ENCODE measurements at places on chromosomes 11 and 22.

- peaks cover 4% of the 10 kb centered on the region for H3K4me1 ChIP-seq
- H3K4me3 ChIP-seq: no peak overlapping the region
These were observed 60.2 kb downstream of the SMIM38 start for GRCh38 chr11:69215784-69216415.

DNA sequence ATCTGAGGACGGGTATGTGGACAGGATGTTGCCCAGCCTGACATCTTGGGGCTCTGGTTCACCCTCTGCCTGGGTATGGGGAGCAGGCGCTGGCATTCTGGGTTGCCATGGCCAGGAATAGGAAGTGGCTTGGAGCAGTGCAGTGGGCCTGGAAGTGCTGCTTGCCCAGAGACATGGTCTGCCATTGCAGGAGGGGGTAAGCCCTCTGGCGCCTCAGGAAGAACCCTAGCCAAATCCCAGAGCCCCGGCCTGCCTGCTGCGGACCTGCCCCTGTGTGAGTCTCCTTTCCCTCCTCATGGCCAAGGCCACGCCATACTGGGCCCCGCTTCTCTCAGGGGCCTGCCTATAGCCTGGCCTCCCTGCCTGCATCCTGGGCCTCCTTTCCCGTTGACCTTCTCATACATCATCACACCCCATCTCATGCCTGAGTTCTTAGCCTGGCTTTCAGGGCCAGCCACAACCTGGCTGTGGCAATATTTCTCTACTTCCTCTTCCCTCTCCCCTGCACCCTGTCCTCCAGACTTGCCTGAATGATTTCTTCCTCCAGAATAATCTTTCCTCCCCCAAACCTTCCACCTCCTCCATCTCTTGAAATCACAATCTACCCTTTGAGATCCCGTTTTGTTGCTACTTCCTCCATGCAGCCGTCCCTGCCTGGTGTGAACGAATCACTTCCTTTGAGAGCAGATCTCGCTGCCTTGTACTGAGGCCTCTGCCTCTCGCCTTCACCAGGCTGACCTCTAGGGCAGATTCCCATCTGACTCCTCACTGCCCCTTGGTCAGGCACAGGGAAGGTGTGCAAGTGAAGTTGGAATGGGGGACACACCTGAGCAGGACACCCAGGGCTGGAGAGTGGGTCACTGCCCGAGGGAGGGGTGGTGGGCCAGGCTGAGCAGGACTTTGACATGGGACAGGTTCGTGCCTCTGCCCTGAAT, 5.2 kb downstream of the CAPN5 start:
- no peaks in the 10 kb centered on the region for H3K27me3 ChIP-seq
- peaks cover 83% of the 10 kb centered on the region for H3K4me1 ChIP-seq
- no peaks in the 10 kb centered on the region for H3K36me3 ChIP-seq
- DNase-seq: no peak

DNA sequence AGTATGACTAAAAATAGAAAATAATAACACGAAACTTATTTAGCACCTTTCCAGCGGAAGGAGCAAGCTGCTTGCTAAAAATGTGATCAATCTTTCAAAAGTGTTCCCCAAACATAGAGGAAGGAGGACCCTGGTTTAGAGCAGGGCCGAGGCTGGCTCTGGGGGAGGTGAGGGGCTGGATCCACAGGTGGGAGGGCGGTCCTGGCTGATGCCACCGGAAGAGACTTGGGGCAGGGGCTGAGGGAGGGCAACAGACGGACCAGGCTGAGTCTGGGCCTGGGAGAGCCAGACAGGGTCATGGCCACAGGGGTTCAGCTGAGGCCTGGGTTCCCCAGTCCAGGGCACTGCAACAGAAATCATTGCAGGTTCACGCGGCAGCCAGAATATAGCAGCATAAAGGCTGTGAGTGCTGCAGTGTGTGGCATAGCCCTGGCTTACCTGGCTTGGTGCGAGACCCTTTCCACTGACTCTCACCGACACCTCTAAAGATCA, 143.3 kb downstream of the CACNA1I start:
- no peaks in the 10 kb centered on the region for H3K27me3 ChIP-seq
- H3K4me3 ChIP-seq: no peak overlapping the region
- no peaks in the 10 kb centered on the region for H3K36me3 ChIP-seq
- H3K27ac ChIP-seq: no peak overlapping the region

DNA sequence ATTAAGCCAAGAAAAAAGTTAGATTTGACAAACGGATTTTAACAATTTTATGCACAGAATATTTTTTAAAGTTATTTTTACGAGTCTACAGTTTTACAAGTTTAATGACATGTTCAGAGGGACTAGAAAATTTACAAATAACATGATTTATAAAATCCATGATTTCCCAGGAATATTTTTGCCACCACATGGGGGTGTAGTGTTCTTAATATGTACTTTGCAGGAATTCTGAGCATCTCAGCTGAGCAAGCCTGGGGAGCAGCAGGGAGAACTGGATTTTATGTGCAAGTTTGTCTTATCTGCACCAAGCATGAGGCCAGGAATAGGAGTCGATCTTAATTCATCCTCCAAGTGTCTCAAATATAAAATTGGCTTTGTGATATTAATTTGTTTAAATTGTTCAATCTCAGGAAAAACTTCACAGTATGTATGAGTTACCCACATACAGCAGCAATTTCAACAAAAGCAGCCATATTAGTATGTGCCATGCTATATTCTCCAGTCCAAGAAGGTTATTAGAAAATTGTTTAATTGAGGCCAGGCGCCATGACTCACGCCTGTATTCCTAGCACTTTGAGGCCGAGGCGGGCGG, 826.3 kb downstream of the DLG2 start:
- H3K27me3 ChIP-seq: no peaks in the 10 kb centered on the region
- no peak overlapping the region for H3K27ac ChIP-seq
- H3K4me1 ChIP-seq: no peaks in the 10 kb centered on the region
- H3K4me3 ChIP-seq: no peak overlapping the region
- no peaks in the 10 kb centered on the region for H3K36me3 ChIP-seq
- no peak for DNase-seq
